EH (cell line): ENCODE measurements at places on chromosomes 11 and 22.

GRCh38 chr22:25749420-25750169, 7.6 kb downstream of the MYO18B start:
- no peak for DNase-seq

DNA sequence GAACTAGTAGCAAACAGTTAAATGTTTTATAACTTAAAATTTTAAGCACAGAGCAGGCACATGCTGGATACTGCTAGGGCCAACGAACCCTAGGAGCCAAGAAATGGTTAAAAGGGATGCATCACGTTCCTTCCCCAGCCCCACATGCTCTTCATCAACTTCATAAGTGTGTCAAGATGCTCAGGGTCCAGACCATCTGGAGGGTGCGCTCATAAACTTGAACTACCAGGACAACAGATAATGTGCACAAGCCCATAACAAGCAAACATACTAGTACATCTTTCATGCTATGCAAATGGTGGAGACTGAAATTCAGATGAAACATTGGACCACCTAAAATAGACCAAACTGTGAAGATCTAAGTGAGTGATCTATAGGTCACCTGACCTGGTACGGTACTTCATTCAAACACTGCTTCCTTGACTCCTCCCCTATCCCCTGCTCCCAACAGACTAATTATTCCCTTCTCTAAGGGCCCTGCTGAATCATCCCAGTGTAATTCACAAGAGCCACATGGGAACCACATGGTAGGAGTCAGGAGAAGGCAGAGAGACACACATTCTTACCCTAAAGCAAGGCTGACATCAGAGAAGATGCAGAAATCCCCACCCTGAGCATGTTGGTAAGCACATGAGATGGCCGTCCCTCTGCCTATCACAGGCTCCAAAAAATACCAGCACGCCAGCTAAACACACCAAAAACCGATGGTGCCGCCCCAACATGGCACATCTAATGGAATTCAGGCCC, 83.9 kb downstream of the ETS1 start:
- DNase-seq = peak; percentile 99

- DNase-seq = no peak
These were observed 30.0 kb upstream of the MUC5B start for GRCh38 chr11:1192741-1193325.

DNA sequence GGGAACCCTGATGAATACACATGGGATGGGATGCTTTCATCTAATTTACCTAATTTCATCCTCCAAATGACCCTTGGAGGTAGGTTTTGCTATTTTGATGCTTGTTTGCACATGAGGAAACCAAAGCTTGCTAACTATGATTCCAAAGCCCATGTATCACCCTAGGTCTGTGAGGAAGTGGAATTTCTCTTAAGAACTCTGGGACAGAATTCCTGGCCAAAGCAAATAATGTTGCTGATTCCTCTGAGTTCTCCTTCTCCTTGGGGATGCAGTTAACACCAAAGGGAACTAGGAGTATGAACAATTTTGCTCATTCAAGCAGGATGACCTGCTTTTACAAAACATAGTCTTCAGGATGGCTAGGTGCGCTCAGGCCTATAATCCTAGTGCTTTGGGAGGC, 80.0 kb downstream of the KCNC1 start:
- peak; percentile 8 for DNase-seq

- DNase-seq = peak; percentile 53
These were observed 38.8 kb upstream of the POU2AF1 start for GRCh38 chr11:111417766-111418435.

GRCh38 chr11:68583041-68583446, 101.3 kb upstream of the GAL start:
- DNase-seq = peak; percentile 67

DNA sequence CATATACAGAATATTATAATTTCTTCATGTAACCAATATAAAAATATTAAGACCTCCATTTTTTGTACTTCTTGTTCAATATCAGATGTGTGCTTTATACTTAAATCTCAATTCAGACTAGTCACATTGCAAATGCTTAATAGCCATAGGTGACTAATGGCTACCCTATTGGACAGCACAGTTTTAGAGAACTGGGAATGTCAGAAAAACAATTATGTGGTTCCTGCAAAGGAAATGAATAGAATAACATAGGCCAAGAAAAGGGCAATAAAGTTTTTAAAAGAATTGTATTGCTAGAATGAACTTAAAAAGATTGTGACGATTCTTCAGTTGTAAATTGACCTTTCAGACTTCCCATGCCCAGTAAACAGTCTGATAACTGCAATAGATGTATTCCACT, 843.0 kb downstream of the METTL15 start:
- DNase-seq = peak; percentile 49

GRCh38 chr22:36486619-36487384, 5.4 kb upstream of the TXN2 start:
- DNase-seq = peak; percentile 70
